ENCODE measurements at places on chromosomes 13 and 19. TPM values are rescaled to one million over a fixed set of nuclear protein-coding genes. Genes with fewer than 3 reads are reported as not detected.

The TEAD2 gene
- total RNA-seq: 18.8 TPM

The NLRP4 gene
- total RNA-seq: not detected

The INAFM1 gene
- 8.9 TPM for total RNA-seq

The MAG gene
- total RNA-seq: not detected

The CYP2F1 gene
- not detected for total RNA-seq

The ADM5 gene
- total RNA-seq: 5.7 TPM

The STARD13 gene
- 6.0 TPM for total RNA-seq

The CYP2S1 gene
- total RNA-seq: 23.9 TPM

The ZNF470 gene
- total RNA-seq: 2.2 TPM

The ALOX5AP gene
- 11.9 TPM for total RNA-seq

The FZR1 gene
- total RNA-seq: 35.9 TPM

The EXOC3L2 gene
- total RNA-seq: 1.6 TPM

The ZNF568 gene
- total RNA-seq: 0.84 TPM

The SYT3 gene
- total RNA-seq: 0.59 TPM

The PSG1 gene
- 0.23 TPM for total RNA-seq

The IFT88 gene
- 8.7 TPM for total RNA-seq

The CEACAM19 gene
- total RNA-seq: 12.6 TPM

The NECTIN2 gene
- 68.1 TPM for total RNA-seq

The ZNF14 gene
- total RNA-seq: 2.4 TPM

The CD33 gene
- total RNA-seq: not detected

The SCEL gene
- total RNA-seq: 0.88 TPM
